ENCODE measurements at places on chromosomes 5 and 9. TPM values are rescaled to one million over a fixed set of nuclear protein-coding genes. Genes with fewer than 3 reads are reported as not detected.

SYK gene
- total RNA-seq, result not detected

GCNT4 gene
- total RNA-seq, result 2.8 TPM

- peak; percentile 54 for DNase-seq
Observed at GRCh38 chr5:79552984-79553383, 39.0 kb upstream of the HOMER1 start.

DNA sequence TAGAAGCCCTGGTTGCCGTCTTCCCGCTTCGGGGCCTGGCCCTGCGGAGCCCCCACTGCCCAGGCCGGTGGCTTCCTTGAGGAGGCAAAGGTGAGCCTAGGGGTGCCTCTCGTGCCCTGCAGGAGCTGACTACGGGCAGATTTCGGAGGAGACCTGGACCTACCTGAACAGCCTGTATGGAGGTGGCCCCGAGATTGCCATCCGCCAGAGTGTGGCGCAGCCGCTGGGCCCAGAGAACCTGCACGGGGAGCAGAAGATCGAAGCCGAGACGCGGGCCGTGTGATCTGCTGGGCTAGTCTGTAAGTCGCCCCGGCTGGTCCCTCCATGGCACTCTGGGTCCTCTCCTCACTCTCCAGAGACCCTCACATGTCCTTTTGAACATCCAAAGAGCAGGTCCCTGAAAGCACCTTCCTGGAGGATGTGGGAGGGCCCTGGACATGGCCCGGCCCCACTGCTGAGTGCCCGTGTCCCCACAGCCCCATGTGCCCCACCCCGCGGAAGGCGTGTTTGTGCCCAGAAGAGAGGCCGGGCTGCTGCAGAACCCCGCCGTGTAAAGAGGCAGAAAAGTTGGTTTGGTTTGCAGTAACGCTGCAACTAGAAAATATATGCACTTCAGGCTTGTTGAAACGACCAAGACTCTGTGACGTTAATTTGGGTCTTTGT is 44.9 kb downstream of the USP20 start:
- no peak for DNase-seq

DNA sequence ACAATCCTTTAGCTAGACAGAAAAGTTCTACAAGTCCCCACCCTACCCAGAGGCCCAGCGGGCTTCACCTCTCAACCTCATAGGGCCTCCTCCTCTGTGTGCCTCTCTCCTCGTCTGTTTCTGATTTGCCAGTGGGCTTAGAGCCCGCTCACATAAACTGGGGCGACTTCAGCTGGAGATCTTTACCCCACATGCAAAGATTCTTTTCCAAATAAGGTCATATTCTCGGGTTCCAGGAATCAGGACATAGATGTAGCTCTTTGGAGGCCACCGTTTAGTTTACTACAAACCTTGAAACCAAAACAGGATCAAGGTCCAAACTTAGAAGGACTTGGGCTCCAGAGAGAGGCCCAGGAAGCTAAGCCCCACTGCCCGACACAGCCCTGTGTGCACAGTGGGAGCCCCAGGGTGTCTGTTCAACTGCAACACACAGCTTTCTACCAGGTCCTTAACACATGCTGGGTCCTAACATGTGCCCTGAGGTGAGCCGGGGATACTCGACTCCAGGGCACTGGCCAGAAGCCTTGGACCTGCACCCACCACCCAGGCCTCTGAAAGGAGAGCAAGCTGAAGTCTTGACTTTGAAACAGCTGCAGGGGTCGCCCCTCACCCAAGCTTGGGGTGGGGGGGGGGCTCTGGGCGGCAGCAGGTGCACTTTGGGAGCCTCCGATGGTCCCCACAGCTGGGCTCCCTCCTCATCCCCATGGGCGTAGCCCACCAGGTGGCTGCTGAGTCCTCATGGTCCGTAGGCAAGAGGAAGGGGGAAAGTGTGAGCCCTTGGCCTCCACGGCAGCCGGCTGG is 26.8 kb upstream of the SLC12A7 start:
- DNase-seq, result no peak

DNA sequence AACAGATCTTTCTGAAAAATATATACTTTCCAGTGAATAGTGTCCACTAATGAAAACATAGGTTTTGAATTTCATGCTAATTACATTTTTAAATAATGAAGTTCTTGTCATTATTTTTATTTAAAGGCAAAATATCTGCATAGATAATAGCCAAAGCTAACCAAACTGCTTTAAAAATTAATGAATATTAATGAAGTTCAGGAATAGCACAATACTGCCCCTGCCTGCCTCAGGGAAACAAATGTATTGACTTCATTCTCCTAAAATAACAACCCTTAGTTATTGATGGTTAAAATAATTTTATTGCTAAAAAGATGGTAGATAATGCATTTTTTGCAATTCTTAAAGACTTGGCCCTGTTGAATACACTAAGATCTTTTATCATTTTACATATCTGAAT is 103.6 kb upstream of the SSBP2 start:
- peak; percentile 29 for DNase-seq

- DNase-seq, result peak; percentile 62
Observed at GRCh38 chr5:181204826-181205760, at the start of gene TRIM7. Gene TRIM7, minus strand, starts transcription at chr5:181205196. Its CDS starts 86 bp downstream, at chr5:181205110.

- DNase-seq, result no peak
Observed at GRCh38 chr5:180020176-180020575, 51.4 kb downstream of the RNF130 start.

Measured in GM23248 (cell line).